Activated T-helper 2 cell treated with anti-CD3 and anti-CD28 coated beads, Interferon-gamma antibody, Interleukin-2, Interleukin-4, amounts not matched to agents 10 μg/mL and 5 μg/mL and 100 μg/mL, durations not matched to agents 14 hours and 24 hours and 36 hours (primary cell): ENCODE measurements at places on chromosomes 1 and 21. TPM values are rescaled to one million over a fixed set of nuclear protein-coding genes. Genes with fewer than 3 reads are reported as not detected.

DNA sequence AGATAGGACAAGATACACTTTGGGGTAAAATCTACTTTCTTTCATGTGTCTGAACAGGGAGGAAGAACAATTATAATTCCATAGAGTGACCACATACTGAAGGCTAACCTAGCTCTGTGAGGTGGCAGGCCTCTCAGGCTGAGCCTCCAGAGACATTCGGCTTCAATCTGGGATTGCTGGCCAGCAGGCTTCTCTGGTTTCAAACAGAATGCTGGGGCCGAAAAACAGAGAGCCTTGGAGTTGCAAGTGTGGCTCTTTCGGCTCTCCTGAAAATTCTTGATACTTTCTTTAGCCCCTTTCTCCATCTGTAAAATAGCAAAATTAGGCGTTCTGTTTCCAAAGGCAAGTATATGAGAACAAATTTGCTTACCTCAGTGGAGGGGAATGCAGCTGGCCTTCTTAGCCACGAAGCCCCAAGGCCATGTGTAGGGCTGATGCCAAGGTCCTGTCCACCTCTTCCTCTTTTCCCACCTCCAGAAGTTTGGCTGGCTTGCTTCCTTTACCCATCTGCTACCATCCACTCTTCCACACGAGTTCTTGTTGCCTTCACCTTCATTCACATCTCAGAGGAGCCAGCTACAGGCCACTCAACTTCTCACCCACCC is 30.0 kb upstream of the UBE2U start:
- H3K4me3 ChIP-seq = no peak overlapping the region
- H3K4me1 ChIP-seq = peaks cover 22% of the 10 kb centered on the region
- no peak for DNase-seq
- peaks cover 45% of the 10 kb centered on the region for H3K27me3 ChIP-seq
- H3K27ac ChIP-seq = no peak overlapping the region
- H3K36me3 ChIP-seq = no peaks in the 10 kb centered on the region

DNA sequence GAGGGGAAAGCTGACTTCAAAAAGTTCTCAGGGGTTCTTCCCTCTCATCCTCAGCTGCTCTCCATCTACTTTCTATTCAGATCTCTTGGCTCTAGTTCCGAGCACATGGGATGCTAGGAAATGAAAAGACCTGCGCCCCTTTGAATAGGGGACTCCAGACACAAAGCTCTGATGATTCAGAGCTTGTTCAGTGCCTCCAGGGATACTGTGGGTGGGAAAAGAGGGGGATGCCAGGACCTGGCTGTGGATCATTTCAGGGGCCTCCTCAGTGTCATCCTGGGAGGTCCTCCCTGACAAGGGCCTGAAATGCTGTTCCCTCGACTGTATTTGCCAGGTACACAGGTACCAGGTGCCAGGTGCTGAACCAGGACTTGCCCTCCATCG is 943 bp upstream of the KIAA0040 start:
- peaks cover 49% of the 10 kb centered on the region for H3K4me1 ChIP-seq
- H3K36me3 ChIP-seq = peaks cover 28% of the 10 kb centered on the region
- H3K27ac ChIP-seq = no peak overlapping the region
- no peak for DNase-seq

DNA sequence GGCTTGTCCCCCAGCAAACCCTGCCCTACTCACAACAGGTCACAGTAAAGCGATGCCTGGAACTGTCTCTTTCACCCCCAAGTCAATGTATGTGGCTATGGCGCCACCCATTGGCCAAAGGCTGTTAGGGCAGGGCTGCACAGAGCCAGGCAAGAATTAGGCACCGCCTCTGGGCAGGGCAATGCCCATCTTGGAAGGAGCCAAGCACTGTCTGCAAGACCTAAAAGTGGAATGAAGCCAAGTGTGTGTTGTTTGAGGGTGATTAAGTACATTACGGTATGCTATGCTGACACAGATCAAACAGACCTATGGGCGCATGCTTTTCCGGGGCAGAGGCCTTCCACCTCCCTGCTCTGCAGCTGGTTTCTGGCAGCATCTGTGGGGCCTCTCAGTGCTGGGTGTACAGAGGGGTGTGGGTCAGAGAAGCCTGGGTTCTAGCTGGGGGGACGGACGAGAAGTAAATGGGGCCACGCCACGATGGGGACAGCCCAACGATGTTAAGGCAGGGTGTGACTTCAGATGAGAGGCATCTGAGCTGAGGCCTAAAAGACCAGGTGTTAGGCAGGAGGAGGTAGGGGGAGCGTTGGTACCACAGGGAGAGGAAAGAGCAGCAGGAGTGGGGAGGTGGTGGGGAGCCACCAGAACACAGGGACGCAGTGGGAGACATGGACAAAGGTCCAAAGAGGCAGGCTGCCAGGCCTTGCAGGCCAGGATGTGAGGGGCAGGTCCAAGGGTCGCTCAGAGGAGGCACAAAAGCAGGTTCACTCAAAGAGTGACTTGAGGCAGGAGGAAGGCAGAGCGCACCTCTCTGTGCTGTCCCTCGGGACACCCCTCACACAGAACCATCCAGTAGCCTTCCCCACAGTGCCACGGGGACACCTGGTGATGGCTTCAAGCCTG is 49.8 kb downstream of the ACOT7 start:
- H3K27me3 ChIP-seq = no peaks in the 10 kb centered on the region
- no peak overlapping the region for H3K27ac ChIP-seq
- peaks cover 10% of the 10 kb centered on the region for H3K4me1 ChIP-seq
- H3K4me3 ChIP-seq = no peak overlapping the region

GRCh38 chr1:59685666-59686065 is 129.1 kb upstream of the HOOK1 start:
- no peak overlapping the region for H3K4me3 ChIP-seq
- peaks cover 3% of the 10 kb centered on the region for H3K4me1 ChIP-seq
- no peak for DNase-seq
- no peaks in the 10 kb centered on the region for H3K27me3 ChIP-seq
- H3K36me3 ChIP-seq = no peaks in the 10 kb centered on the region
- H3K27ac ChIP-seq = no peak overlapping the region

LRRC52 gene
- not detected in 2 replicates for total RNA-seq

SYT2 gene
- total RNA-seq = not detected in 2 replicates

HSD11B1 gene
- total RNA-seq = 8.2 and 8.6 TPM in 2 replicates

S100A11 gene
- total RNA-seq = 277 and 295 TPM in 2 replicates
